Stimulated activated CD4-positive, alpha-beta T cell treated with anti-CD3 and anti-CD28 coated beads, TNF-alpha, amount 100 ng/mL, for 1 hour (primary cell): ENCODE measurements at places on chromosomes 5 and 9.

DNA sequence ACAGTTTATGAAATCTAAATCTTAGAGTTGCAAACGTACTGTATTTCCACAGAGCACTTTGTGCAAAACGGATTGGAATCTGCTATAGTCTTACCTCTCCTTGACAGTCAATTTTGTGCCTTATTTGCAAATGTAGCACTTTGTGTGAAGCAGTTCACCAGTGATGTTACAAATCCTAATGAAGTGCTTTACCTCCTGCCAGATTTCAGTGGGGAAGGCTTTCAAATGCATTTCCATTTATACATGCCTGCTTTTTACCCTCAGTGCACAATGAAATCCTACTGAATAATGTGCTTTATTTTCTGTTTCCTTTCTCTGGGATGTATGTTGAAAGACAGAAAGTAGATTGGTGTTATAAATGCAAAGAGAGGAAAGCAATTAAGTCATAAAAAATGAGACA, 2141.6 kb upstream of the C9orf72 start:
- DNase-seq: no peak

GRCh38 chr9:77125665-77126064, 51.7 kb upstream of the VPS13A start:
- DNase-seq: no peak

- no peak for DNase-seq
These were observed 148.0 kb downstream of the RORB start for GRCh38 chr9:74645007-74645639.

GRCh38 chr5:158810615-158811014, 289.1 kb downstream of the EBF1 start:
- DNase-seq: no peak

GRCh38 chr5:157290981-157291711, 25.2 kb downstream of the CYFIP2 start:
- DNase-seq: no peak

- no peak for DNase-seq
These were observed 23.9 kb downstream of the NR3C1 start for GRCh38 chr5:143379606-143380005.

GRCh38 chr5:41176952-41177351, 36.4 kb downstream of the C6 start:
- DNase-seq: no peak
